ENCODE measurements at places on chromosomes 12 and 14.
A peak's percentile ranks its signal among the peaks of the same experiment; 100 is the strongest.

- DNase-seq, result no peak
These were observed 62.3 kb upstream of the CCDC175 start for GRCh38 chr14:59638885-59639284.

GRCh38 chr12:111311011-111311410 is 57.9 kb downstream of the PHETA1 start:
- DNase-seq, result no peak

DNA sequence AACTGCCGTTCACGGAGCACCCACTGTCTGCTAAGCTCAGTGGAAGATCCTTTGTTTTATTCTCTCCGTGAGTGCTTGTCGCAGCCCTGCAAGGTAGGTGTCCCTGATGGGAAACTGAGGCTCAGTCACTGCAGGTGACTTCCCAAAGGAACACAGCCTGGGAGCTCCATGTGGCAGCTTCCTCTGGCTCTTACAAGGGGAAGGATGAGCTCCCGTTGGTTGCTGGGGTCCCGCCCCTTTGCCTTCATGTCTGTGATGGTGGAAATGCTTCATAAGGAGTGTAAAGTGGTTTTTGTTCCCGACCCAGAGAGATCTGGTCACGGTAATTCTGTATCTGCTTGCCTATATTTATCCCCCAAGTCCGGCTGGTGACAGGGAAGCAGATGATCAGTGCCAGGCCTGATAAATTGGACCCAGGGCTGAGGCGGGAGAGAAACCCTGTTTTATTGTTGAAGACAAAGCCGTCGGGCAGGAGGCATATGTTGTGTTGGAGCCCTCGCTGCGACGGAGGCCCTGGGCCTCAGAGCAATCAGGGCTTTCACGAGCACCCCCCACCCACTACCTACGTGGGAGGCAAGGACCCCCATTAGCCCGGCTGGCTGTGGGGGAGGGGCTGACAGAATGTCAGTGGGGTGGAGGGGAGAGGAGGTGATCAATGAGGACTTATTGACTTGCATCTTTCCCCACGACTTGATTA is 91.9 kb downstream of the KIF26A start:
- DNase-seq, result no peak

- no peak for DNase-seq
These were observed 933.1 kb upstream of the FBXO33 start for GRCh38 chr14:40365305-40365704.

- peak; percentile 36 for DNase-seq
These were observed 25.2 kb downstream of the NID2 start for GRCh38 chr14:52043690-52044089.

DNA sequence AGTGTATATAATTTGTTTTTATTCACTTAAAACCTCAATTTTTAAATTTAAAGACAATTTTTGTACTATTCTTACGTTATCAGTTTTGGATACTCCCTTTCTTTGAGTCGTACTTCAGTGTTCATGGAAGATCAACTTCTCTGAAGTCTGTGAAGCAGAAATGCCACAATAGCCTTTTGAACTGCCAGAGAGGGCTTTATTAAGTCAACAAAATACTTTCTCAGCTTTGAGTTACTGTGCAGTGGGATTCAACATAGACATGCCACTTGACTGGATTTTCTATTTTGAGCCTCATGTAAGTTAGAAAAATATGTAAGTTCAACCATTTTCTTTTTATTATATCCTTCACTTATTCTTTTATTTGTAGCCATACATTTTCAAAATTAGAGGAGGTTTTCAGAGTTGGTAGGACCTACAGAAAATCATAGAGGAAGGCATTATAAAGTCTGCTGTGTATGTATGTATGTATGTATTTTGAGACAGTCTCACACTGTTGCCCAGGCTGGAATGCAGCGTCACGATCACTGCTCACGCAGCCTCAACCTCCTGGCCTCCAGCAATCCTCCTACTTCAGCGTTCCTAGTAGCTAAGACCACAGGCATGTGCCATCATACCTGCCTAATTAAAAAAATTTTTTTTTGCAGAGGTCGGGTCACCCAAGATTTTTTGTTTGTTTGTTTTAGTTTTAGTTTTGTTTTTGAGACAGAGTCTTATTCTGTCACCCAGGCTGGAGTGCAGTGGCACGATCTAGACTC is 31.3 kb upstream of the BCAT1 start:
- DNase-seq, result no peak

DNA sequence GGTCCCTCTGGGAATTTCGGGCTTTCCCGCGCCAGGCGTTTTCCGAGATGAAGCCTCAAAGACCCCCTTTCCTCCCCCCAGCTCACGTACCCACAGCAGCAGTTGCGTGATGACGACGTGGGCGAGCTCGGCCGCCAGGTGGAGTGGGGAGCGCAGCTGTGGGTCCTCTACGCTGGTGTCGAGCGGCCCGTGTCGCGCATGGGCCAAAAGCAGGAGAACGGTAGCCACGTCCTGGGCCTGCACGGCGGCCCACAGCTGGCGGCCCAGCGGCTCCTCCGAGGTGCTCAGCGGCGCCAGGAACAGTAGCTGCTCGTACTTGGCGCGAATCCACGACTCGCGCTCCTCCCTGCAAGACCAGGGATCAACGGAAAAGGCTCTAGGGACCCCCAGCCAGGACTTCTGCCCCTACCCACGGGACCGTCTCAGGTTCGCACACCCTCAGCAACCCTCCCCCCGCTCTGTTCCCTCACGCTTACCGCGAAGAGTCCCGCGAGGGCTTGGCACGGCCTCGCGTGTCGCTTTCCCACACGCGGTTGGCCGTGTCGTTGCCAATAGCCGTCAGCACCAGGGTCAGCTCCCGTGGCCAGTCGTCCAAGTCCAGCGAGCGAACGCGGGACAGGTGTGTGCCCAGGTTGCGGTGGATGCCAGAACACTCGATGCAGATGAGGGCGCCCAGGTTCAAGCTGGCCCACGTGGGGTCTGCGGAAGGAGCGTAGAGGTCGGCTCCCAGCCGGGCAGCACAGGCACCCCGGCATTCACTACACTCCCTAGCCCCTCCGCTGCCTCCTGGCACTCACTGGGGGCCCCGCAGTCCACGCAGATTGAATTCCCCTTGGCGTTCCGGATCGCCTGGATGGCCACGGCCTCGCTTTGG is 11.4 kb downstream of the AGAP2 start:
- DNase-seq, result no peak

DNA sequence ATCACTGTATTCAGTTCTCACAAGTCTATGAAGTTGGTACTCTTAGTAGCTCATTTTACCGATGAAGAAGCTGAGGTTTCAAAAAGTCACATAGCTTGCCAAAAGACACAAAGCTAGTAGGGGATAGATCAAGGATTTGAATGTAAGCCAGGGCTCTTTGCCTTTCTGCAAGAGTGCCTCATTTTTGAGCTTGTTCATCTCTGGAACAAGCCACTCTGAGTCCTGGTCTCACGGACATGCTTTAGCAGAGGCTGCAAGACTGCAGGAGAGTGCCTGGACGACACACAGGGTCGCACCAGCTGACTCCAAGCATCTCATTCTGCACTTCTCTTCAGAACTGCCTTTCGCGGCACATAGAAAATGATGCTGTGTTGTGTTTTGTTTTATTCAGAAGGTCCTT is 3.7 kb downstream of the NUAK1 start:
- DNase-seq, result no peak

DNA sequence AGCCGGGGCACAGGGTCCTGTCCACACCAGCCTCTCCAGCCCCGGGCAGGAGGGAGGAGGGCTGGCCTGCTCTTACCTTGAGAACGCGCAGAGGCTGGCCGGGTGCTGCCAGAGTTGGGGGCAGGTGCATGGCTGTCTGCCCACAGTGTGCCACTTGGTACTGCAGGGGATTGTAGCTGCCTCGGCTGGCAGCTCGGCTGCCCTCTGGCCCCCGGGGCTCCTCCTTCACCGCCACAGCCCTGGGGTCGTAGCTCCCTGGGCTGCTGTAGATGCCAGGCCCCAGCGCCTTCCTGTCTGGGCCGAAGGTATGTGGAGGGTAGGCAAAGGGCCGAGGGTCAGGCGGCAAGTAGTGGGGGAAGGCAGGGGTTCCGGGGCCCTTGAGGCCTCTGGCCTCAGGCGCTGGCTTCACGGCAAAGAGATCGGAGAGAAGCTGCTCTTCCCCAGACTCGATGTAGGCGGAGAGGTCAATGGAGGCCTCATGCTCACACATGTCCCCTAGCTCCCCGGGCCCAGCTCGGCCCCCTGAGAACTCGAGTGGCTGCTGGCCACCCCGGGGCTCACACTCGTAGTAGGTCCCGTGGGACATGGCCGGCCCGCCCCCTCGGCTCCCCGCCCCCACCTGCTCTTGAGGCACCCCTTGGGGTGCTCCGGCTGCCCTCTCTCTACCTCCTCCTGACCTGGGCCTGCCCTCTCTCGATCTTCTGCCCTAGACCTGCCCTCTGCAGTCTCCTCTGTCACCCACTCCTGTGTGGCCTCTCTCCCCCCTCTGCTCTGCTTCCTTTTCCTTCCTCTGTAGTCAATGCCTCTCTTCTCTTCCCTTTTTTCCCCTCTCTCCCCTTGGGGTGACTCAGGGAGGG is at the start of gene CEBPE:
Gene CEBPE (minus strand): TSS at position 750 of the 857 bp plus-strand sequence. CDS start 164 bp downstream, at position 586.
- no peak for DNase-seq

- DNase-seq, result no peak
These were observed 859.8 kb downstream of the FSCB start for GRCh38 chr14:43647302-43647701.

DNA sequence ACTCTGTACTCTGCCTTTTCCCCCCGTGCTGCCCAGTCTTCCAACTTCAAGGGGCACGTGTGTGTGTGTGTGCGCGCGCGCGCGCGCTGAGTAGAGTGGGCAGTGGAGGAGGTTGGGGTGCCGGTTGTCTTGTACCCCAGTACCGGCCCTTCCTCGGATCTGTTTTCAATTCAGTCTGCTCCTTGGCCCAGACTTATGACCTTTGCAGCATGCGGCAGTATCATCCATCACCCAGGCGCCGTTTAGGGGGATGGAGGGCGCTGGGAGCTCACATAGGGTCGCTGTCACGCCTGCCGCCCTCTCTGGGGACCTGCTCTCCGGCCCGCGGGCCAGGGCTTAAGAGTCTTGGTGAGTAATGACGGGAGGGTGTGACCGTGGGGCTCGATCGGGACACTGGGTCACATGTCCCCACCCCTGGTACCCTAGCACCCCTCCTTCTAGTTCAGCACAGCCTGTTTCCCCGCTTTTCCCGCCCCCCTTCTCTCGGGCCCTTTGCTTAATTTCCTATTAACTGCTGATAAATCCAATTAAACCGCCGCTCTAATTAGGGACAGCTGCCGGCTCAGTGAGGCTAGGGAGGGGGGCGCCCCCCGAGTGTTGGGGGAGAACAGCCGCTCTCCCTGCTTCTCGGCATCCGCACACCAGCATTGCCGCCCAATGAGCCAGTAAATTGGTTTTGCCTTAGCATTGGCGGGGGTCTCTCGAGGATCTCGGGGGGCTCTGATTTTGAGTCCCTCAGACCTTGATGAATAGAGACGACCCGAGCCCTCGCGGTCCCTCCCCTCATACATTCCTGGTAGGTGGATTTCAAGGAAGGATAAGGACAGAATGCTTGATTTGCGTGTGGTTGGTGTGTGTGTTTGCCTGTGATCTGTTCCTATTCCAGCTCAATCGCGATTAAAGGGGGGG is 9.3 kb downstream of the STAC3 start:
- no peak for DNase-seq

- no peak for DNase-seq
These were observed 368.3 kb downstream of the ADGRD1 start for GRCh38 chr12:131321988-131322387.

DNA sequence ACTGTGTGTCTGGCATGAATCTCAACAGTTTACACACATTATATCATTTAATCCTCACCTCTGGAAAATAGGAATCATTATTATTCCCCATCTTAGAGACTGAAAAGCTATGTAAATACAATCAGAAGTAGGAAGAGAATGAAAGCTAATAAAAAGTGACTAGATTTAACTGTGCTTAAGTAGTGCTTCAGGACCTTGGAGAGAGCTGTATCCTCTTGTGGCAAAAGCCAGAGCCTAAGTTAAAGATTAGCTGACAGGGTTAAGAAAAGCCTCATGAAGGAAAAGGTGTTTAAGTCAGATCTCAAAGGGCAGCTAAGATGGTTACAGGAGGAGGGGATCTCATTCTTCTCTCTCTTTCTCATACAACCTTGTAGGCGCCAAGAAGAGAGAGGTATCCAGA is 65.3 kb upstream of the TMEM233 start:
- DNase-seq, result no peak

DNA sequence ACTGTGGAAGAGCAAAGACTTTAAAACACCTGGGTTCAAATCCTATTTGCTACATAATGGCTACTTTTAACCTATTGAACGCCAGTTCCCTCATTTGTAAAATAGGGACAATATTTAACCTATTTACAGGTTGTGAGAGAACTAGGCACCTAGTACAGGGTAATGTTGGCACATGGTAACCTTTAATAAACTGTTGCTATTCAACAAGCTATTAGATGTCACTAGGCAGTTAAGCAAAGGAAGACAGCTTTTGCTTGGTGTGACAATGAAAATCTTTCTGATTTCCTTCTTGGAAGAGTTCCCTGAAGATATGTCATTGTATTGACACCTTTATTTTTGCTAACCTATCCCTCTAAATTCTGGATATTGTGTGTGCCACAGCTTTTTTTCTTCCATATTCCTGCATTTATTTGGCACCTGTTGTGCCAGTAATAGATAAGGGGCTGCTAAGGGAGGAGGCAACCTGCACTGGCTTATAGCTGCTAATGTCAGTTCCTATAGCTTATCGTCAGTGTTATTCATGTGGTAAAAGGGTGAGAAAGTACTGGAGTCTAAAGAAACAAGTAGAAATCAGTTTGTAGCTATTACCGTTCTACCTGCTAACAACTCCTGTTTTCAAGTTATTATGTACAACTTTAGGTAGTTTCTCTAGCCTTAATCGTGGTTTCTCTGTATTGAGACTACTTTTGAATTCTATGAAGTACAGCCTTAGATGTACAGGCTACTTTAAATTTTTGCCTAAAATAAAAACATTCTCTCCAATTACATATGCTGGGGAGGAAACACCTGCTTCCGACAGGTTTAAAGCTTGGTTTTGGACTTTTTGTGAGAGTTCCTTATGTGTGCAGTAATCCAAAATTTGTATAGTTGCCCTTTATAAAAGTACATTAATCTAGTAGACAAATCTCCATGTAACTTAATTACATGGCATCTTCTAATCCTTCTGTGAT is 24.3 kb downstream of the HIF1A start:
- no peak for DNase-seq

GRCh38 chr14:32078858-32079216 is 1.7 kb downstream of the ARHGAP5 start:
- no peak for DNase-seq

- peak; percentile 23 for DNase-seq
These were observed 176.7 kb upstream of the SEL1L start for GRCh38 chr14:81710232-81710845.

- no peak for DNase-seq
These were observed 2.2 kb upstream of the KRT3 start for GRCh38 chr12:52798003-52798670.

- DNase-seq, result no peak
These were observed 648.1 kb downstream of the BCL11B start for GRCh38 chr14:98623788-98624415.

DNA sequence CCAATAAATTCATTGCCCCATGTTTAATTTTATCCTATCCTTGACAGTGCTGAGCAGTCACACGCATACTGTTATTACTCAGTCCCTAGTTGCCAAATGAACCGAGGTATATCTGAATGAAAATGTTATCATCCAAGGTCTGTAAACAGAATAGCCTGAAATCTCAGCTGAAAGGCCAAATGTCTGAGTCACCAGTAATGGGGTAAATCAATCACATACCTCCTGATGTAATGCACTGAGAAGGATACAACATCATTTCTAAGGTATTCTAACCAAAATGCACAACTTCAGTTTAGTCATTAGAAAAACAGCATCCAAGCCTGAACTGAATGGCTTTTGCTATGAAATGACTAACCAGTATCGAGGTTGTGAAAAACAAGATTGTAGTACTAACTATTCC is 228.6 kb downstream of the DPF3 start:
- DNase-seq, result peak; percentile 87

GRCh38 chr12:70920251-70920851 is at the start of gene PTPRR:
Gene PTPRR (minus strand): TSS chr12:70920738. CDS start chr12:70920390, 348 bp downstream.
- no peak for DNase-seq

- no peak for DNase-seq
These were observed 12.5 kb downstream of the PCNX1 start for GRCh38 chr14:70919774-70920173.
